Stimulated activated CD4-positive, alpha-beta T cell treated with anti-CD3 and anti-CD28 coated beads, Interleukin-2, amount 100 ng/mL, for 48 hours (primary cell): ENCODE measurements at places on chromosomes 16 and 17.

- DNase-seq = no peak
Measured at GRCh38 chr16:49120631-49121030, 161.0 kb downstream of the CBLN1 start.

GRCh38 chr17:27284811-27285415 is 9.0 kb upstream of the WSB1 start:
- DNase-seq = no peak

DNA sequence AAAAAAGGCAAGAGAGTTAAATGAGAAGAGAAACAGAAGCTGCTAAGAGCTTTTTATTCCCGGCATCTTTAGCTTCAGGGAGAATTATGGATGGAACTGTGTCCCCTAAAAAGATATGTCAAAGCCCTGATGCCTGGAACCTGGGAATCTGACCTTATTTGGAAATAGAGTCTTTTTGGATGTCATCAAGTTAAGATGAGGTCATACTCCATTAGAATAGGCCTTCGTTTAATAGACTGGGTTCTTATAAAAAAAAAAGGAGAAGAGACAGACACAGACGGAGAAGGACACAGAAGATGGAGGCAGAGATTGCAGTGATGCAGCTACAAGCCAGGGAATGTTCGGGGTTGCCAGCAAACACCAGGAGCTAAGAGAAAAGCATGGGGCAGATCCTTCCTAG is 24.6 kb downstream of the CACNG4 start:
- no peak for DNase-seq

GRCh38 chr16:65834688-65835087 is 531.8 kb upstream of the CDH5 start:
- DNase-seq = no peak

DNA sequence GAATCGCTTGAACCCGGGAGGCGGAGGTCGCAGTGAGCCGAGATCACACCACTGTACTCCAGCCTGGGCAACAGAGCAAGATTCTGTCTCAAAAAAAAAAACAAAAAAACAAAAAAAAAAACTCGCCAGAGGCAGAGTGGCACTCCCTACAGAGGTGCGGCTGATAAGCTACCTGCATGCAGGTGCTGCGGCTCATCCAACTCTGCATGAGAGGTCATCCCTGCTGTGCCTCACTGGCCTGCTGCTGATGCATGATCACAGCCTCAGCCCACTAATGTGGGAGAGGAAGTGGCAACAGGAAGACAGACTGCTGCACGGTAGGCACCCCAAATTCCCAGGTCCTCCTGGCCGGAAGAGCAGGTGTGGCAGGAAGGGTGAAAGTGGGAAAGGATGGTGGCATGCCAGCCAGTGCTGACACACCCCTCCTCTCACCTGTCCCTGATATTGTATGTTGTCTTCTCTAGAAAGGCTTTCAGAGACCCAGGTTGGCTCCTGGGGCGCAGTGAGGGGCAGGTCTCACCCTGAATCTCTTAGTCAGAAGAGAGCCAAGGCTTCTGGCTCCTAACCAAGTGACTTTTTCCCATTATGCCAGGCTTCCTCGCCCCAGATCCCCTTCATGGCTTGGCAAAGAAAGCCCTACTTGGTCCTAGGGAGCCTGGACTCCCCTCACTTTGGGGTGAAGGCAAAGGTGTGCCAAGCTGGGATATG is 11.8 kb downstream of the NXPH3 start:
- no peak for DNase-seq

DNA sequence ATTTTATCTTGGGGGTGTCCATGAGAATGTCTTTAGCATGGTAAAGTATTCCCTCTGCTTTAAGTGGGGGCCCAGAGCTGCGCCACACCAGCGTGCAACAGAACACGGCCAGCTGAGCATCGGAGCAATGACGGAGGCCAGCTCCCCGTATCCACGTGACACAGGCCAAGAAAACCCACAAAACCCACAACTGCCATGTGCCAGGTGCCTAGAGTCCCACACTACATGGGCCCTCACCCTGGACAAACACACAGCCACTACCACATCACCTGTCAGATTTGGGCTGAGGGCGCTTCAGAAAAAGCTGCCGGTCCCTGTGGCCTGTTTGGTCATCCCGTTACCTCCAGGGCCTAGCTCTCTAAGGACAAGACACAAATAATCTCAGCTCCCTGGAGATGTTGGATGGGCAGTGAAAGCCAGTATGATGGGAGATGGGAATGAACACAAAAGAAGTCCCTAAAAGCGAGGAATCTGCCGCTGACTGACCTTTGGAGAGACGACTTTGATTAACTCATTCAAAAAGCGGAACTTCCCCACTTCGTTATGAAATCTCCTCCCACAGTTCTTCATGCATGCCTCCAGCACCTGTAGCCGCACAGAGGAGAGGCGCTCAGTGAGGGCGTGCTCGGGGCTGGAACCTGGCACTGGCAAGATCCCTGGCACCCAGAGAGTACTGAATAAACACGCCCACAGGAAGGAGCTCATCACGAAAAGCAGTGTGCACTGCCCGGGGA is 17.1 kb downstream of the GGA3 start:
- DNase-seq = no peak

DNA sequence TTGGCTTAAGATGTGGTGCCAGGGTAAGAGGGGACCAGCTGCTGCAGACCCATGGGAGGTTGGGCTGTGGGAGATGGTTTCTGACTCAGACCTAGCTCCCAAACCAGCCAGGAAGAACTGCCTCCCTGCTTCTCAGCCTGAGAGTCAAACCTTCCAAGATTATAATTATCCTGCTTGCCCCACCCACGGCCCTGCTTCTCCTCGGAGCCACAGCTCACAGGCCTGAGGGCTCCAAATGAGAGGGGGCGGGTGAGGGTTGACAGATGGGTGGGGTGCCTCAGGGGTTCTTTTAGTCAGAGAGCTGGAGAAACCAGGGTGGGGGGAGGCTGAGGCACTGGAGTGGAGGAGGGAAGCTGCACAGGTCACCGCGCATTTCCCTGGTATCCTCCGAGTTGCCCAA is 28.7 kb upstream of the GRIN2A start:
- DNase-seq = no peak

DNA sequence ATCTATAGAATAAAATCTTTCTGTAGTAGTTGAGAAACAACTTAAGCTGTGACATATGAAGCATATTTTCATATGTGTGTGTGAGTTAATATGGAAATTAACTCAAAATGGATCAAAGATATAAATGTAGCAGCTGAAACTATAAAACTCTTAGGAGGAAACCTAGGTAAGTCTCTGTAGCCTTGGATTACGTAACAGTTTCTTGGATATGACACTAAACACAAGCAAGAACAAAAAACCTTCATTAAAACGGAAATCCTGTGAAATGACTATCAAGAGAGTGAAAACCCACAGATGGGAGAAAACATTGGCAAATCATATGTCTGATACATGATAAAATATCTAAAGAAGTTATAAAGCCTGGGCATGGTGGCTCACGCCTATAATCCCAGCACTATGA is 104.4 kb downstream of the VPS53 start:
- DNase-seq = no peak

GRCh38 chr17:4879601-4880000 is 19.7 kb upstream of the C17orf107 start:
- DNase-seq = no peak

DNA sequence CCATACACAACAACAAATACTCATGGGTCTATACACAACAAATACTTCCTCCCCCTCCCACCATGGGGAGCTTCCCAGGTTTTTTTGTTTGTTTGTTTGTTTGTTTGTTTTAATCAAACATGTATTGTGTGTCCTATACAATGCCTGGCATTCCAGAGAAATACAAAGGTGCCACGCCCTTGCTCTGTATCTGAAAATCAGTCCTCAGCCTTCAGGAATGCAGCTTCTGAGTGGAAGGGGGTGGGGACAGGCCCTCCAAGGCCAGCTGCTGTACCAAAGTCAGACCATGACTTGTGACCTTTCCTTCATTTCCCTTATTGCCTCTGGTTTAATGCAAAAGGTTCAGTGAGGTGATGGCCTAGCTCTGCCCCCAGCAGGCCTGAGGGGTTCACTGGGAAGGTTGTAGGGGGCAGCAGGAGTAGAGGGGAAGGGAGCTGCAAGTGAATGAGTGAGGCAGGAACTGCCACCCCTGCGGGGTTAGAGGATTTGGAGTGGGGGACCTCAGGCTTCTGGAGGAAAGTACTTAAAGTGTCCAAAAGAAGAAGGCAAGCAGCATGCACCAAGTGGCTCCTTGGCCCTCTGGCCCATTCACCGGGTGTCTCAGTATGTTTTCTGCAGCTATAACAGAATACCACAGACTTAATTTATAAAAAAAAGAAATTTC is 105.2 kb downstream of the CLEC16A start:
- DNase-seq = no peak

DNA sequence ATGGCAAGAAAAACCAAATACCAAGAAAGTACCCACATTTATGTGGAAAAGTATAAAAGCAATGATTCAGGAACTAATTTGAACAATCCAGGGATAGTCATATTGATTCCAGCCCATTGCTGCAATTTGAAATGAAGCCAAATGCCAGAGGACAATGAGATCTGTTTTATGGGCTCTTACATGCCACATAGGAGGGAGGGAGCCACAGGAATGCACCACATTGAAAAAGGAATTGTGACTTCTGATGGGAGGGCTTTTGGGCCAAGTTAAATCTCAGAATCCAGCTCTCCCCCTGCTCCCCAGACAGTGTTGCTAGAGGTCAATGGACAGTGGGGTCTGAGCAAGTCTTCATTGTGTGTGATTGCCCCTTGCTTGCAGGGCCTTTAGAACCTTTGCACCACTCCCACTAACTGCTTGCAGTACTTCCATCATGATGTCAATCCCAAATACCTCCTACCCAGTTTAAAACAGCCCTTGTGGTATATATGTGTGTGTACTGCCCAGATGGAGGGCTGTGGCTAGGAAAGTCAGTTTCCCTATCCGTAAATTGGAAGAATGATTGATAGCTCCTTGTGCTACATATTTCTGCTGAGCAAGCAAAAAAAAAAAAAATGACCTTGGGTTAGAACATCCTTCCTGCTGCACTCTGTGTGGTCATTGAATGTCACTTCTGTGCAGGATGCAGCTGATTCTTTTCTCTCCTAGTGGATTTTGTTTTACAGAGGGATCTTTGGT is 406.8 kb downstream of the UTP18 start:
- DNase-seq = no peak

GRCh38 chr16:47150067-47150466 is 6.3 kb upstream of the NETO2 start:
- DNase-seq = no peak

DNA sequence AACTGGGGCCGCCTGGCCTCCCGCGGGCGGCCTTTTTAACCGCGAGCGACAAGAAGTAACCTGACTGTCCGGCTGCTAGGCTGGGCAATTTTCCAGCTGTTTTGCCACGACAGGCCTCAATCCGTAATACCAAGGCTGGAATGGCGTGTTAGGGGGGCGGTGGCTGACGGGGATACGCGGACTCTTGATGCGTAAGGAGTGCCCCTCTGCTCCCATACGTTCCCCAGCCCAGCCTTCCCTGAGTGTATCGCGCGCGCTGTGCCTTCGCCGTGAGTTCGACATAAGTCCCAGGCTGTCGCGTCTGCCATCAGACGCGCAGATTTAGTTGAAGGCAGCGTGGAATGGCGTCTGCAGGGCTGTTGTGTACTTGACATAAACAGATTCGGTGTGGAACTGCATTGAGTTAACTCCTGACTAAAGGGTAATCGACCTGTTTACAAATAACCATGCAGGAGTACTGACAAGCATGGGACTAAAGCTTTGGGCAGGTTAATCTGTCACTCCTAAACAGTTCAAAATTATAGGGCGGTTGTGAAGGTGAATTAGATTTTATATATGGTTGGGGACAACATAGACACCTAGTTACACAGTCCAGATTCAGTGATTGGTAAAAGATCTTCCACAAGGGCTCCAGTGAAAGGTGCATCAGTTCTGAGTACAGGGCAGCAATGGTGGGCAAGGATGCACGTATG is 16.6 kb upstream of the ERN1 start:
- DNase-seq = peak; percentile 49

DNA sequence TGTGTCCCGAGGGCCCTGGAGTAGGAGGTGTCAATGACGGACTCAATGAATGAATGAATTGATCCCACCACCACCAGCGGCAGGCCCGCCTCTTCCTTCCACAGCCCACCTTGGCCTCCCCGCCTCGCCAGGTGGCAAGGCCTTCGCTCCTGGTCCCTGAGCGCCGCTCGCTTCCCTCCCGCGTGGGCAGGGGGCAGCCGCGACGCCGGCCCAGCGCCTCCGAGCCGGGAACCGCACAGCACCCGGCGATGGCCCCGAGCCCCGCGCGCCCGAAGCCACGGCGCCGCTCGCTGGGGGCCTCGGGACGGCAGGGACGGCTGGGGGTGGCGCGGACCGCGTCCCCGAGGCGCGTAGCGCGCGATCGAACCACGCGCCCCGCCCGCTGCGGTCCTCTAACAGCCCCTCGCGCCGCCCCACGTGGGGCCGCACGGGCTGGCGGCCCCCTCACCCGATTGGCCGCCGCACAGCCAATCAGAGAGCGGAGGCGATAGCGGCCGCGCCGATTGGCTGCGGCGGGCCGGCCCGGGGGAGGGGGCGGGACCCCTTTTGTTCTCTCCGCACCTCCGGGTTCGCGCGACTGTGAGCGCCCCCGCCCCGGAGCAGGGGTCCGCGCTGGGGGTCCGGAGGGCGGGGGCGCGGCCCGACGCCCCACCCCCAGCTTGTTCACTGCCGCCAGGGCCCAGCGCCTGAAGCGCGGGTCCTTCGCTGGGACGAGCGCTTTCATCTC is 31.4 kb downstream of the ACTG1 start:
- DNase-seq = peak; percentile 55

DNA sequence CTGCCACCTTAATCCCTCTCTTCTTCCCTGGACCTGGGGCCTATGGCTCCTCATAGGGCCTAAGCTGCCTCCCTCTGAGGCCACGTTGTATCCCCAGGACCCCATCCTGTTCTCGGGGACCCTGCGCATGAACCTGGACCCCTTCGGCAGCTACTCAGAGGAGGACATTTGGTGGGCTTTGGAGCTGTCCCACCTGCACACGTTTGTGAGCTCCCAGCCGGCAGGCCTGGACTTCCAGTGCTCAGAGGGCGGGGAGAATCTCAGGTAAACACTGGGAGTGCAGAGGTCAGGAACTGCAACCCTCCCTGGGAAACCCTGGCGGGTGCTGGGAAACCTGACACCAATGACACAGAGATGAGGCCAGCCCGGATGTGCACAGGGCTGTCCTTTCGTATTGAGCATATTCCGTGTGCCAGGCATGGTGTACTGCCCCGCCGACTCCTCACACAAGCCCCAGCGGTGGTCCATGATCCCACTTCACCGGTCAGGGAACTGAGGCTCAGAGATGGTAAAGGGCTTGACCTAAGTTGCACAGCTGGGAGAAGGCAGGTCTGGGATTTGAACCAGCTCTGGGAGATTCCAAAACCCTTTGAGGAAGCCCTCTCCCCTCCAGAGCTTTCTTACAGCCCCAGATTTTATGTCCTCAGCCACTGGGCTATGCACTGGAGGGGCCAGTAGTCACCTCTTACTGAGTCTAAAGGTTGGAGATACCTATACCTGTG is 22.9 kb downstream of the ANKRD40 start:
- no peak for DNase-seq

- DNase-seq = no peak
Measured at GRCh38 chr17:13320046-13320785, 281.5 kb downstream of the HS3ST3A1 start.

DNA sequence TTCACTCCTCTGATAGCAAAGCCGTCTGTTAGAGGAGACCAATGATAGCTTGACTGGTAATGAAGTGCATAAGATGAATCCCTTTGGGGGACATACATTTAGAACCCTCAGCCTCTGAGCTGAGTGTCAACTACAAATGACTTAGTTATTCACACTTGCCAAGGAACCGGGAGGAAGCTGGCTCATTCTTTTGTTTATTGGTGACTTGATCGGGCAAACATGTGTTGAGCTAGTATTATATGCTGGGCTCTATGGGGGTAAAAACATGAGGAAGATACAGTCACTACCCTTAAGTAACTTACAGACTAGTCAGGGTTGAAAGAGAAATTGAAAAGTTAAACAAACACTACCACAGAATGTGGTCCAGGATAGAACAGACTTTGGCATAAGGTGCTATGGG is 3.0 kb downstream of the CCL16 start:
- DNase-seq = no peak
